HAP-1 (cell line): ENCODE measurements at places on chromosomes 5 and 9.

- no peak for DNase-seq
Measured at GRCh38 chr9:17484906-17485305, 94.0 kb upstream of the SH3GL2 start.

DNA sequence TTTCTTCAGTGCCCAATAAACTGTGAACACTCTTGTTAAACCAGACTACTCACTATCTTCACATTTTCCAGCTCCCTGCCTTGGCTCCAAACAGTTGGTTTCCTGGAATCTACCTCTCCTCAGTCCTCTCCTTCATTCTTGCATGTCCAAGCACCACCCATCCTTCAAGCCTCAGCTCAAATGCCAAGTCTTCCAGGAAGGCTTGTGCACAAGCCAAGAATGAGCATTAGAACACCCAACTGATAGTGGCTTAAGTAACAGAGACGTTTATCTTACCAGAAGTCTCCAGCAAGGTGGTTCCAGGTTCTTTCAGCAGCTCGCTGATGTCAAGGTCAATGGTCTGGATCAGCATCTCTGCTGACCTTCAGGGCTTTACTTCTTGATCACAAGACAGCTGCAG is 60.1 kb downstream of the PTPDC1 start:
- DNase-seq: no peak

GRCh38 chr5:181042722-181043121 is 2.7 kb downstream of the BTNL9 start:
- DNase-seq: no peak

DNA sequence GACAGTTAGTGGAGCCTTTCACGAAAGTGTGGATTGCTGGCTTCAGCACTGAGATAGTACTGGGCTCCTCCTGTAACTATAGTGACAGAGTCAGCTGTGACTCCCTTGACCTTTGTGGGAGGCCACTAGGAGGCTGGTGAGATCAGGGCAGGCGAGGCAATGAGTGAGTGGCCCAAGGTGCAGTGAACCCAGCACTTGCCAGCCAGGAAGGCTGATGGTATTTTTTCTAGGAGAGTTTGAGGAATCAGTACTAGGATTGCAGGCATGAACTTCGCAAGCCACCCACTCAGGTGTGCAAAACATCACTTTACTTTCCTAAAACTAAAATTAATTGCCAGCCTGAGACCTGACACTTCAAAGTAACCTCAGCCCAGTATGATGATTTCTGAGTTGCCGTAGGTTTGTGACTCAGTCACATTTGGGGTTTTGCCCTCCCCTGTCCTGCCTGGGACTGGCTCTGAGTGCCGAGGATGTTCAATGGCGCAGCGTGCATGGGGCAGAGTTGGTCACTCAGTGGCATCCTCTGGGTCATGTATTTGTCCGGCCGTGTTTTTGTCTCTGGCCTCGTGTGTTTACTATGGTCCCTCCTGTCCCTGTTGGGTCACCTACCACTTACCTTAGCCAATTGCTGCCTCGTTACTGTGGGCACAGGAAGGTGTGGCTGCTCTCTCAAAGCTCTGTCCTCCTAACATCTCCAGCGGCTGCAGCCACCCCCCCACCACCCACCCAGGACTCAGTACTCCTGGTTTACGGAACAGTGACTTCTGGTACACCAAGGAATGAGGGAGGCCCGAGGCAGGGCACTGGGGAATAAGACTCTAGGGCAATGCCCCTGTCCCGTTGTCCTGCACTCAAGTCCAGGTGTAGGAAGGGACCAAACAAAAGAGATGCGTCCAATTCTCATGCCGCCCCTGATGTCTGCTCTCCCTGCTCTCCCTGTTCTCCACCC is 67.2 kb downstream of the IL31RA start:
- DNase-seq: no peak

GRCh38 chr9:34984049-34984448 is 5.5 kb upstream of the DNAJB5 start:
- no peak for DNase-seq

DNA sequence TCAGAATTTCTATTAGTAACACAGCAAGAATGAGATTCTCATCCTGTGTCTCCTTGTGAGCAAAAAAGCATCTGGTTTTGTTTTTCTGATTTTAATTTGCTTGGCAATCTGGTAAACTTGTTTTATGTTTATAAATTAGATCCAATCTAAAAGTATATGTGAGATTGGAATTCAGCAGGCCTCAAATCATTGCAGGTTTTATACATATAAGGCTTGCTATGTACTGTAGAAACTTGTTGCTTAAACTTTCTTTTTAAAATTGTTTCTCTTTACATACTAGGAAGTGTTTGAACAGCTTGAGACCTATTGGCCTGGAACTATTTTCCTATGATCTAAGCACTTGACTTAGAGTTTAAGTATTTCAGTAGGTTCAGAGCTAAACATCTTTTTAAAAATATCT is 1037.8 kb downstream of the NR2F1-AS1 start:
- no peak for DNase-seq

DNA sequence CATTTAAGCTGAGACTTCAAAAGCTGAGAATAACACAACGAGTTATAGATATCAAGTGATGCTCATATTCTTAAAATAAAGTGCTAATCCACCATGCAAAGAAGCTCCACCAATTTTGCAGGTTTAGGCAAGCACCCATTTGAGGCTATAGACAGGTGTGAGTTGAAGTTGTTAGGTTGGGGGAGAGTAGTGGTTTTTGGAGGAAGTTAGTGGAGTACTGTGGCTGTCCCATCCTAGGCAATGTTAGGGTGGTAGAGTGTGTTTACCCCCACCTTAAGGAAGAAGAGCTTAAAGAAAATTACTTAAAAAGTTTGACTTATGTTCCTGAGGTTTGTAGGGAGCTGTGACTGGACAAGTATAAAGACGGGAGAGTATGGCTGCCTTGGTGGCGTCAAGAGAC is 98.9 kb upstream of the MAN2A1 start:
- DNase-seq: no peak

DNA sequence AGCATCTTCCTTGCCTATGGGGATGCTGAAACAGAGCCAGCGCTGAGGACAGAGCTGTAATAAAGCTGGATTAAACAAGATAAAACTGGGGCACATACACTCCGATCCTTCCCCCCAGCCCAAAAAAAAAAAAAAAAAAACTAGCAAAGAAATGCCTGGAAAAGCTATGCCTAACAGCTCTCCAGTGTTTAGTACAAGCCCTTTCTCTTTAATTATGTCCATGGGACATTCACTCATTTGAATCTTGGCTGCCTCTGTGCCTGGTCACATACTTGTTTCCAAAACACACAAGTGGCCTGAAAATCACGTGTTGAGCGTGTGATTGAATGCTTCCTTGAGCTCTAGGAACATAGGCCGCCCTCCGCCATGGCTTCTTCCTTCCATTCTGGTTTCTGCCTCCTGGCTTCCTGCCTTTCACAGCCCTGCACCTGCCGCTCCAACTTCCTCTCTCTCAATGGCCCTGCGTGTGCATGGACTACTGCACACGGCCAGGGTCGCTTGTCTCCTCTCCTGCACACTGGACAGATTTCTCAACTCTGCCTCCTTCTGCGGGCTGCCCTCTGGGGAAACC is 111.0 kb upstream of the RETREG1 start:
- DNase-seq: peak; percentile 66

DNA sequence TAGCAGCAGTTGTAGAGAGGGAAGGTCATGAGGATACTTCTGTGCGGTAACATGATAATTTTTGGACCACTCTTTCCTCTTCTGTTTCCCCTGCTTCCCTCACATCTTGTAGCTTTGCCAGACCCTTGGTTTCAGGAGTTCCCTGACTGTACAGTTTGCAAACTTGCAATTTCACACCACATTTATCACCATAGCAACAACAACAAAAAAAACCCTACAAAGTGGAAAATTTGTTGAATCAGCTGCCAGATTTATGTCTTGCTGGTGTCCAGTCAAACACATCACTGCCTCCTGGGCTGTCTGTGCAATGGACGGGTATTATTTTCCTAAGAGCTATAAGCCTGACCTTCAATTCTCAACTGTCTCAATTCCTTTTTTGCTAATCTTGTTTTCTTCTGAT is 751.6 kb downstream of the TLR4 start:
- no peak for DNase-seq

DNA sequence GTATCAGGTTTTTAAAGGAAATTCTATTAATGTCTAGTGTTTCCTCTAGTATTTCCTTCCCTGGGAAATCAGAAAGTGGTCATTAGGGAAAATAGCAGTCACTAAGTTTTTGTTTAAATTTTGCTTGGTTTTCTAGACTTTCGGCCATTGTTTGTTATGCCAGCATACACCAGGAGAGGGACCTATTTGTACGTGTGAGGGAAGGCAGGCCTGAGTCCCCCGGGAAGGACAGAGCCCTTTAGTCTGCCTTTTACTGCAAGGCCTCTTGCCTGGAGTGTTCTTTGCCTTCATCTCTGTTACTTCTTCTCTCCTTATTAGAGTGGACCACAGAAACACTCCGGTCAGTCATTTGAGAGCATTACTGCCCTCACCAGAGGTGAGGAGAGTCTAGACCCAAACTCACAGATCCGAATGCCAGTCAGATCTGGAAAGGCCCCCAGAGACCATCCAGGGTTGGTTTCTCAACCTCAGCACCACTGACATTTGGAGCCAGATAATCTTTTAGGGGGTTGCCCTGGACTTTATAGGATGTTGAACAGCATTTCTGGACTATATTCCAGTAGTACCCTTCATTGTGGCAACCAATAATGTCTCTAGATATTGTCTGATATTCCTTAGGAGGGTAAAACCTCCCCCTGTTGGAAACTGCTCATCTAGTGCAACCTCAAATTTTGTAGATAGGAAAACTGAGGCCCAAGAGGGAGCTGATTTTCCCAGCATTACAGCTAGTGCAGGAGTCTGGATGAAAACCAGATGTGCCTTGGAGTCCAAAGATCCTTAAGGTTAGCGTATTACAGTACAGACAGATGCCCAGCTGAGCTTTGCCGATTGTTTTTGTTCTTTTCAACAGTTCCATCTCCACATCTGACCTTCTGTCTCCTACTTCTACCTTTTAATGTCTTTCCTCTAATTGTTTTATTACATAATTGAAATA is 93.0 kb upstream of the NIPAL4 start:
- DNase-seq: peak; percentile 39

DNA sequence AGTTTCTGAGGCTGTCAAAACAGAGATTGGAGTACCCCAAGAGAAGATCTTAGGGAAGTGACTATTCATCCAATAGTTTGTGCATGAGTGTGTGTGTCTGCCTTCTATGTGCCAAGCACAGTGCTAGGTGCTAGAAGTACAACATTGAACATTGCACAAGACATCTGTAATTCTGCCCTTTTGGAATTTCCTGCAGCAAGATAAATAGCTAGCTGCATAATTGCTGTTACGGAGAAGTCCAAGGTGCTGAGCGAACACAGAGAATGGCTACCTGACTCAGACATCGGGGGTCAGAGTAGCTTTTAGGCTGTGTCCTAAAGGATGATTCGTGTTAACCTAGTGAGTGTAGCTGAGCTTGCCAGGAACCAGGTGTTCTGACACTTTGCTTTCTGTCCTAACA is 44.8 kb downstream of the PAPPA start:
- DNase-seq: no peak

DNA sequence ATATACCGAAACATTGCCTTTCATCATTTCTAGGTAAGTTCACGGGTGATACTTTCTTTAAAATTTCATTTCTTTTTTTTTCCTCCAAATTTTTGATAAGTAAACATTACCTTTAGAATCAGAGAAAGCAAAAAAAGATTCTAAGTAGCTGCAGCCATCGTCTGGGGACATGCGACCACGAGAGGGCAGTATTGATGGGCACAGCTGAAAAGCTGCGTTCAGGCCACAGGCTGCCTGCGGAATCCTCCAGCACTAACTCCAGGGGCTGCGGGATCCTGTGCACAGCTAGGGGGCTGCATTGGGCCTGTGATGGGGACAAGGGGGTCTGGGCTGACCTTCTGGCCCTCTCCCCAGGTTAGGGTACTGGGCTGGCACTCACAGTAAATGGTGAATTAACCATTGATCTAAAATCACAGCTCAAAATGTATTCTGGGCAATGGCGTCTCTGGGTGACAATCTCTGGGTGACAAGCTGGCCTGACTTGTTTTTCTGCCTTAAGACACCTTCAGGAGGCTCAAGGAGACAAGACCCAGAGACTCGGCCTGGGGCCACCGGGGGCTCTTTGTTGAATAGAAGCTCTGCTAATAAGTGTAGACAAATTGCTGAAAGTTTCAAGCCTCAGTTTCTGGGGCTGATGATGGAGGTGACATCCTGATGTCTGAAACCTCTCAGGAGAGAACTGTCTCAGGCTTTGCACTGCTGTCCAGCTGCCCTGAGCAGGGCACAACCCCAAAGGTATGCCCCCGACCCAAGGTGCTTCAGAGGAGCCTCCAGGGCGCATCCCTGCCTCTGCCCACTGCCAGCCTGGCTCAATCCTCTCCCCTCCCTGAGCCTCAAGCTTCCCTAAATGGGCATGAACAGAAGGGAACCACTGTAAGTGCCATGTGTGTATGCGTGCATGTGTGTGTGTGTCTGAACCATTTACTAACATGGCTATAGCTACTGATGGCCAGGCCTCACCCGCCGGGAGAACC is 44.3 kb upstream of the SARDH start:
- peak; percentile 41 for DNase-seq

- no peak for DNase-seq
Measured at GRCh38 chr5:137954131-137954879, 65.0 kb downstream of the PKD2L2 start.

GRCh38 chr9:87179553-87180340 is 232.4 kb upstream of the GAS1 start:
- no peak for DNase-seq

GRCh38 chr5:115541611-115542010 is 3.0 kb downstream of the FEM1C start:
- DNase-seq: no peak

- no peak for DNase-seq
Measured at GRCh38 chr9:91534374-91534773, 110.7 kb upstream of the NFIL3 start.

DNA sequence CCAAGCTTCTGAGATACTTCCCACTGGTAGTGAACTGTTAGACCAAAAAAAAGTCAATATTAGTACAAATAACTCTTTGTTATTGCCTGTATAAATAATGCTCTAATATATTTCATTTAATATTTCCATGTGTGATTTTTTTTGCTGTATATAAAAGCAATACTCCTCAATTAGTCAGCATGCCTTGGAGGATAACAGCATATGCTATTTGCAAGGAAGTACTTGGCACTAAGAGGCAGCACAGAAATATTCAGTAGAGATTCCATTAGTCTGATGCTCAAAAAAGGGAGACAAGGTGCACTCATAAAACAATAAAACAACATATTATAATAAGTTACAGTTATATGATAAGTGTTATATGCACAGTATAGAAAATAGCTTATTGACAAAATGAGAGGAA is 296.6 kb upstream of the MPDZ start:
- no peak for DNase-seq

DNA sequence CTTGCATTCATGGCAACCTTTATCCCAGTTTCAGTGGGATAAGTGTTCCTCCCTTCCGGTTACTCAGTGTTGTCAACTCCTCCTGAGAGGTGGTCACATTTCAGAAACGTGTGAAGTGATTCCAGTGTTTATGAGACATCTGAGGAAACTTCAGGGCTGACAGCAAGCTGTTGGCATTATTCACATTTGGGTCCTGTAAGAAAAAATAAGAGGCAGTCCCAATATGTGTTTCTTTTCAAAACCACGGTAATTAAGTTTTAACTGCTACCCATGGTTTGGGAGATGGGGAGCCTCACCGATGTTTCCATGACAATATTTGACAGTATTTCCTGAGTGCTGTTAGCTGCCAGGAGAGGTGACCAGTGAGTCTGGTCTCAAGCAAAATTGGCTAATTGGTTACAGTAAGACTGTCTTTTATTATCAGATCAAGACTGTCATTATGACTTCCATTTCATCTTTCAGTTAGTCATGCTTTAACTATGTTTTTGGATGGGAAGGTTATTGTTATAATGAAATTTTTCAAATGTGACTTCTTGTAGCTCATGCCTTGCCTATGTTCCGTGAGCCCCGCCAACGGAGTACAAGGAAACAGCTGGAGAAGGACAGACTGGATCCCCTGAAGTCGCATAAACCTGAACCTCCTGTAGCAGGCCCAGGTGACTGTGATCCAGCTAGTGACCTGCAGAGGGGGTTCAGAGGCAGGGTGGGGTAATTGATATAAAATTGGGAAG is 115.3 kb downstream of the GDNF start:
- DNase-seq: no peak
